ENCODE measurements at places on chromosomes 2 and 18.

- no peak for DNase-seq
Observed at GRCh38 chr2:151551556-151551955, 141.9 kb downstream of the RIF1 start.

- DNase-seq: no peak
Observed at GRCh38 chr2:193774166-193774565, 1579.4 kb upstream of the TMEFF2 start.

DNA sequence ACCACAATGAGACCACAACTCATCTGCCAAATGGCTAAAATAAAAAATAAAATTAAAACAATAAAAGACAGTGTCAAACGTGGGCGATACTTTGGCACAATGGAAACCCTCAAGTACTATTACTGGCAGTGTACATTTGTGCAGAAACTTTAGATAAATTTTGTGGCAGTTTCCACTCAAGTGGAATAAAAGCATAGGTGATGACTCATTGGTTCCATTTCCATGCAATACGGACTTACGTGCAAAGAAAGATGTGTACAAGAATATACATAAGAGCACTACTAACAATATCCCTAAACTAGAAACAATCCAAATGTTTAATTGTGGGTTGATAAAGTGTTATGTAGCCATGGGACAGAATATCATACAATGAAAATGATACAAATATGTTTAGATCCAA lies 259.0 kb upstream of the HNMT start:
- no peak for DNase-seq

DNA sequence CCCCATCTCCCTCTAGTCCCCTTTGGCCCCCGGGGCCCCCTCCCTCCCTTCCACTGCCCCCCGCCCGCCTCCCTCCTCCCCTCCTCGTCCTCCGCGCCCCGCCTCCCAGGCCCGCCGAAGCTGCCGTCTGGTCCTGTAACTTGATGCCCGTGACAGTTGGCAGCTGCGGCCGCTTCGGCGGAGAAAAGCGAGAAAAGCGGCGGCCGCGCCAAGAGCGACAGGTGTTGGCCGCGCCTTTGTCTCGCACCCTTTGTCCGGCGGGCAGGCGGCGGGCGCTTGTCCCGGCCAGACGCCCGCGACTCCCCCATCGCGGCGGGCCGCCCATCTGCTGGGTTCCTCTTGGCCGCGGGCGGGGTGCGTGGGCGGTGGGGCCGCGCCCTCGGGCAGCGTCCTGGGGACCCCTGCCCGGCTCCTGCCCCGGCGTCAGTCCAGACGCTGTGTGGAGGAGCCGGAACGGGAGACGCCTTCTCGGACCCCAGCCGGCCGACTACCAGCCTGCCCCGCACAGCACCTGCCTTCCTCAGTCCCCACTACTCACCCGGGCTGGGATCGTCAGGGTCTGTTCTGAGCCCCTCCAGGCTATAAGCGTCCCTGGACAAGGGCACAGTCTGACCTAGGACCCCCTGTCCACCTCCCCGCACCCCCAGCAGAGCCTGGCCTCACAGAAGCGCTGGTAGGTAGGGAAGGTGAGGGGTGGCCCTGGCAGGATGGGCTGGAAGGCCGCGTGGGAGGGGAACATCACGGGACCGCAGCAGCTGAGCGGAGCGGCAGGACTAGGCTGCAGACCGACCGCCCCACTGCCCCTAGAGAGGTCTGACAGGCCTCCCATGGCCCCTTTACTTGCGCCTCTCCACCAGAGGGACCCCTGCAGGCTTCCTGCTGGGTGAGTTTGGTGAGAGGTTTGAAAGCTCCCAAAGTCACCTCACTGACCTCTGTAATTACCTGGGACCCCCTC lies 1.2 kb upstream of the HES6 start:
- peak; percentile 89 for DNase-seq

- DNase-seq: no peak
Observed at GRCh38 chr2:157480182-157480961, 36.5 kb upstream of the CYTIP start.

- DNase-seq: no peak
Observed at GRCh38 chr2:217864963-217865772, 137.6 kb downstream of the TNS1 start.

- DNase-seq: no peak
Observed at GRCh38 chr18:45764000-45764686, 40.2 kb downstream of the SLC14A1 start.

- no peak for DNase-seq
Observed at GRCh38 chr18:62767836-62768557, 52.7 kb downstream of the PHLPP1 start.

- DNase-seq: no peak
Observed at GRCh38 chr18:58619596-58619930, 9.3 kb downstream of the ALPK2 start.

GRCh38 chr2:20229322-20230113 lies 4.6 kb upstream of the SDC1 start:
- DNase-seq: peak; percentile 30

DNA sequence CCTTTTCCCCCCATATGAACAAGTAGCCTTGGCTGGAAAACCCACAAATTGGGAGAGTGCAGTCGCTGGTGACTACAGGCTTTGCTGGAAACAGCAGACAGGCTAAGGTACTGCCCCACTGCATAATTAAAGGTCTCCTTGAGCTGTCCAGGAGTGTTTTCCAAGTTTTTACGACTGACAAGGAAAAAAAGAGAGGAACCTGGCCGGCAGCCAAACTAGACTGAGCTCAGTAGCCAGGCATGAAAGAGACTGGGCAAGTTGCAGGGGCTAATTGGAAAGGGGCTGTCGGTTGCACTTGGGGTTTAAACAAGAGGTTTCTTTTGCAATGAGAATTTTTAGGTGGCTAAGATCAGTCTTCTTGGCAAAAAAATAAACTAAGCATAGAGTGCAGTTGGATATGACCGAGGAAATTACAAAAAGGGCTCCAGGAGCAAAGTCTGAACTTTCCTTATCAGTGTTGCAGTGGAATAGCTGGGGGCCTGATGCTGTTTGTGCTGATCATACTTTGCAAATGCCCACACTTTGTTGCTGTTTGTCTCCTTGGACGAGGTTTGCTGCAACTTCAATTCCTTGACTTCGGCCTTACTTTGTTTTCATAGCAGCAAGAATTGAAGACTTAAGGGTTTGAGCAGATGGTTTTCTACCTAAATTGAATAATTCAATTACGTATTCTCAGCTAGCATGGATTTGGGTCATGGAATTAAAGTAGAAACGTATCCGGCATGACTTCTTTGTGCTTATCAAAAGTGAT lies 2.1 kb downstream of the GULP1 start:
- DNase-seq: peak; percentile 83

DNA sequence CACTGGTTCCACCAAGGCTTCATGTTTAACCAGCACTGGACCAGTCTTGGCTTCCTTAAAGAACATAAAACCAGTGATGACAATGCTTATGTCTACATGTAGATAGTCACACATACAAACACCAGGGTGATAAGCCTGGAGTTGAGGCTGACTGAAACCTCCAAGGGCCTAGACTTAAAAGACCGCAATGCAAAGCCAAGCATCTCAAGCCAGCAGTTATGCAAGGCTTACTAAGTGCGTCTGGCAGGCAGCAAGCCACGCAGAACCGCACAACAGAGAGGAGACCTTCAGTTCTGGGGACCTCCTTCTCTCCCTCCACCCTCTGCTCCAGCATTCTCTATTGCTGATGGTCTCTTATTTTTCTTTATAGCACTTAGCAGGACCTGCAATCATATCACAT lies 63.2 kb upstream of the ACAA2 start:
- no peak for DNase-seq

GRCh38 chr2:120514521-120514920 lies 168.6 kb downstream of the INHBB start:
- peak; percentile 8 for DNase-seq

- DNase-seq: peak; percentile 68
Observed at GRCh38 chr18:44518666-44519065, 162.0 kb upstream of the SETBP1 start.

- DNase-seq: no peak
Observed at GRCh38 chr2:231634951-231635875, 42.5 kb downstream of the TEX44 start.

GRCh38 chr18:24982831-24983230 lies 369.1 kb downstream of the ZNF521 start:
- DNase-seq: no peak

- no peak for DNase-seq
Observed at GRCh38 chr2:166239548-166239947, 111.7 kb upstream of the SCN1A start.

DNA sequence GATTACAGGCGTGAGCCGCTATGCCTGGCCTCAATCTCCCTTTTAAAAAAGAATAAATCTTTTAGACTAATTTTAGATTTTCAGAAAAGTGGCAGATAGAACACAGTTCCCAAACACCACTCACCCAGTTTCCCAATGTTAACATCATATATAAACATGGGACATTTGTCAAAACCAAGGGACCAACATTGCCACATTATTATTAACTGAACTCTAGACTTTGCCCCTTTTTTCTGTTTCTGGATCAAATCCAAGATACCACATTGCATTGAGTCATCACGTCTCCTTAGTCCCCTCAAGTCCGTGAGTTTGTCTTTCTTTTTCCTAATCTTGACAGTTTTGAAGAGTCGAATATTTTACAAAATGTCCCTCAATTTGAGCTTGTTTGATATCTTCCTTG lies 2.4 kb downstream of the C2orf42 start:
- no peak for DNase-seq

- DNase-seq: no peak
Observed at GRCh38 chr18:9869715-9870430, 15.9 kb upstream of the TXNDC2 start.

DNA sequence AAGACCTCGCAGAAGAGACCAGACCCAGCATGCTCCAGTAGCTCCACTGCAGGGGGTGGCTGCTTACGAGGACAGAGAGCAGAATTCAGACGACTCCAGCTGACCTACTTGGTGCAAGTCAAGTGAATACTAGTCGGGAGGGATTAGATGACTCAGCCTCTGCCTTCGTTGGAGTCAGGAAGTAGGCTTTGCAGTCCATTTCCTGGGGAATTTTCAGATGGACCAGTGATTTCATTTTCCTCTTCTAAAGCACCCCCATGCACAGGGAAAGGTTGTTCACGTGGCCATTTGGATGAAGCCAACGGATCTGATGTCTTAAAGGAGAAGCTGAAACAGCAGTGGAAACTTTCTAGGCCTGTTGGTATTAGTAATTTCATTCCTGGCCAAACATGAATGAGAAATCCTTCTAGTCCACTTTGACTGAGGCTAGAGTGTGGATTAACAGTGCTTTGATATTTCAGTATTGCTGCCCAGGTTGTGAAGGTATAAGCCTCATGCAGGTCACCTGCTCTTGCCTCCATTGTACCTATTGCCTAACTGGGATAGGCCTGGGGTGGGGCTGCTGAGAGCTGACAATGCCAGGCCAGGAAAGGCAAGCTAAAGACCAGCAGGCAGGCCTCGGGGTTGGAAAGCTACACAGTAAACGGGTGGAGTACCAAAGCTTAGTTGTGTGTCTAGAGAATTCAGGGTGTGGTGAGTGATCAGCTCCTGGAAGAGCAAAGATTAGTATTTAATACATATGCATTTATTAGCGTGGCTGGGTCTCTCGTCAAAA lies 117.6 kb upstream of the FOSL2 start:
- peak; percentile 28 for DNase-seq

DNA sequence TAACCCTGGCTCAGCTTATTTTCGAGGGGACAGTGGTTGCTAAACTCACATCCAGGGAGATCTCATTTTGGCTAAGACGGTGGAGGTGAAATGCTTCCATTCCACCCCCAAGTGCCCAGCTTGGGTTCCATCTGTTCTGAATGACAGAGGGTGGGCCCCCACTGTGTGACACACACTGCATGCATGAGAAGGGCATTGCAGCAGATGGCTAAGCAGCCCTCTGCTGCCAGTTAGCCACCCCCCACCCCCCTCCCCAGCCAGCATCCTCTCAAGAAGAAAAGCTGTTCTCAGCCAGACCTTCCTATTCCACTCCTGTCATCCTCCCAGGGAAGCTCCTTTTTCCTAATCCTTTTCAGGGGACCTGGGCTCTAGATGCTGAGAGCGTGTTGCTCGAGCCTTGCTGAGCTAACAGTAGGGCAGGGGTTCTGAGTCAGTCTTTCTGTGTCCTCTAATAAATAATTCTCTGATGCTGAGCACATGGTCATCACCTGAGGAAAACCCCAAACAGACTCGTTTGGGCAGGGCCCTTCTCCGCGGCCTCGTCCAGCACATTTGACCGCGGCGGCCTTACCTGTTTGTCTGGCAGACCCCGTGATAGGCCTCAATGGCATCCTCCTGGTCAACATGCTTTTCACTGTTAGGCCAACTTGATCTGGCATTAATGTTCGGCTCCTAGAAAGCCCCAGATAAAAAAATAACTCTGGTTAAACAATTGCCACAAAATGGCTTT lies 49.5 kb upstream of the ACAA2 start:
- DNase-seq: no peak

- DNase-seq: no peak
Observed at GRCh38 chr18:55324166-55324565, 263.8 kb downstream of the TCF4 start.

- no peak for DNase-seq
Observed at GRCh38 chr2:194104687-194105086, 1552.3 kb upstream of the SLC39A10 start.

DNA sequence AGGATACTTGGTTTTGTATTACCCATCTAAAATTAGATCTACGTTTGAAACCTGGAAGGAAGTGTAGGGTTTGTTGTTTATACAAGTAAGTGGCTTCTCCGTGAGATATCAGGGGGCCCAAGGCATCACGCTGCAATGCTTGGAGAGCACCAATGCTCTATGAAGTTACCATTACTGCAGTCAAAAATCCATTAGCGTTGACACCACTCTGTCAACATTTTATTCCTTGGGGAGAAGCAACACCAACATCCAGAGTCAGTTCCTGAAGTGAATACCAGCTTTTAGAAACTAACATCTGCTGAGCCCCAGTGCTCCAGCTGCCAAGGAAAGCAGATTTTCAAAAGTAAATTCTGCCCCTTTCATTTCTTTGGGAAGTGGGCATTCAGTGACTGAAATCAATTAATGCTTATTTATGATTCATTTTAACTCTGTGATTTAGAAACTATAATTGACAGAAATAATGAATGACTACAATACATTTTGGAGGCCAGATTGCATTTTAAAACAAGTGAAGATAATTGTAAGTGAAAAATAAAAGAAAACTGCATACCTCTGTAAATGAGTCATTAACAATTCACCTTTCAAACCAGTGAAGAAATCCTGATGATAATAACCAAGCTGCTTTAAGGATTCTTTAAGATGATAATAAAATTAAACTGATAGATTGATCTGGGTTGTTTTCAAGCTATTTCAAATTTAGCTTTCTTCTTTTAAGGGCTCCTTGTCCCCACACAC lies 30.5 kb downstream of the LRP1B start:
- DNase-seq: no peak

- no peak for DNase-seq
Observed at GRCh38 chr2:212843409-212844199, 305.0 kb upstream of the ERBB4 start.

GRCh38 chr2:20930928-20931327 lies 108.0 kb upstream of the LDAH start:
- DNase-seq: no peak

DNA sequence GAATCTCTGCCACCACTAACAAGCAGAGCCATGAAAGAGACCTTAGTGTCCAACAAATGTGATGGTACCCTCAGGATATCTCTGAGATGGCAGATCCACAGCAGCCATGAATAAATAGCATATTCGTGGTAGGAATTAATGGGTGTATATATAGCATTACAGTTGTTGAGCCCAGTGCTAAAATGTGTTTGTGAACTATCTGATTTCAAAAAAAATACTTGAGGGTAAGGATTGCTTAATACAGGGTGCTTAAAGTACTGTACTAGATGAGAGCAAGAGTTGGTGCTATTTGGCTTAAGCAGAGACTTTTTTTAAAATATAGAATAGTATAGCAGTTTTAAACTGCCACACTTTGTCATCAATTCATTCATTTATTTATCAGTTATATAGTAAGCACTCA lies 101.5 kb upstream of the GALNT5 start:
- no peak for DNase-seq

- no peak for DNase-seq
Observed at GRCh38 chr2:232541195-232541960, 1.9 kb downstream of the CHRNG start.

Data from right hindlimb (tissue), 1 donor.